ENCODE measurements at places on chromosomes 12 and 14.

DNA sequence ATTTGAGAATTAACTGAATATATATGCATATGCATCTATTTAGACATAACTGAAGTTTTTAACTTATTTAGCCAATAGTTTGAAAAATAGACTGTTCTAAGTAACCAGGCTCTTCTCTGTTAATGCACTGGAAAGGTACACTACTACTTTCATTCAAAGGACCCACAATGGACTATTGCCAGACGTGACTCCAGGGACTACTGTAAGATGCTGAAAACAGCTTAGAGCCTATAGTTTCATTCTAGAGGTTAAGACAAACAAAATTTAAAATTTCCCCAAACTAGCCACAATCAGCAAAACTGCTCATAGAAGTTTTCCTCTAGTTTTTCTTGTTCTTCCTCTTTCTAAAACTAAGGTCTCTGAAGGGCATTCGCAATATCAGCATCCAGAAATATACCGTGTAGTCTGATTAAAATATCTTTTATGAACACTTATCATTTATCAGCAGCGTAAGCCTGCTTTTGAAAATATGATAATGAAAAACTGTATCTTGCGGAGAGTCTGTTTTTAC is 10.4 kb downstream of the APPL2 start:
- no peak for DNase-seq

DNA sequence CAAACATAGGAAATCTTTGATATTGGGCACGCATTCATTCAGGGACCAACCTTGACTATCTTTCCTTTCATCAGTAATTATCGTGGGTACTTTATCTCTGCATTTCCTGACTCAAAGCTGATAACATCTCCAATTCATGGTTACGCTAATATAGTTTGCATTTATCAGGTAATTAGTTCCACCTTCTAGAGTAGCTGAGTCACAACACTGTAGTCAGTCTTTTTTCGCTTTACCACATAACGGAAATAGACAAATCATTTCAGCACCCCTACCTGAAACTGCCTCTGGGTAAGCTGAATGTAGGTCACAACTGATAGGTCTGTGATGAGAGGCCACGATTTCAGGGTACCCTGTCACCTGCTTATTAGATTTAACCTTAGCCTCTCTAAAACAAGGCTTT is 36.7 kb upstream of the IL22 start:
- no peak for DNase-seq

GRCh38 chr14:57317248-57317833 is 48.6 kb downstream of the AP5M1 start:
- DNase-seq, result peak; percentile 71

- DNase-seq, result no peak
Observed at GRCh38 chr12:40439771-40440492, 215.1 kb downstream of the LRRK2 start.

- peak; percentile 94 for DNase-seq
Observed at GRCh38 chr14:96592591-96593386, 90.6 kb downstream of the PAPOLA start.

GRCh38 chr12:69052613-69053408 is 119.8 kb upstream of the CPM start:
- peak; percentile 75 for DNase-seq

DNA sequence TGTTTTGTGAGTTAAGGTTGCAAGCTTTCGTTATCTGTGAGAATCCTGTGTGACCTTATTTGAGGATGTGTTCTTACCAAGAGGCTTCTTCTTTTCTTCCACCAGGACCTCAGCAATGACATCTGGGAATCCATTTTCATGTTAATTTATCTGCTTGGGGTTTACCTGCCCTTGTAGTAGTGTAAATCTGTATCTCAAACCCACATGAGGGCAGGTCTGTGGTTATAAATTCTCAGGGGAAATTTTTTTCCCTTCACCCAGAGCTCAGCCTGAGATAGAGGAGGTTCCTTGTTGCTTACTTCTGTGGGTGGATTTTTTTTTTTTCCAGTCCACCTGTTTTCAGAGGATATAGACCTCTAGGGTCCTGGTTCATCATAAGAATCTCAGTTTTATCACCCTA is 70.8 kb downstream of the AKAP6 start:
- no peak for DNase-seq

- peak; percentile 83 for DNase-seq
Observed at GRCh38 chr12:52798003-52798670, 2.2 kb upstream of the KRT3 start.

DNA sequence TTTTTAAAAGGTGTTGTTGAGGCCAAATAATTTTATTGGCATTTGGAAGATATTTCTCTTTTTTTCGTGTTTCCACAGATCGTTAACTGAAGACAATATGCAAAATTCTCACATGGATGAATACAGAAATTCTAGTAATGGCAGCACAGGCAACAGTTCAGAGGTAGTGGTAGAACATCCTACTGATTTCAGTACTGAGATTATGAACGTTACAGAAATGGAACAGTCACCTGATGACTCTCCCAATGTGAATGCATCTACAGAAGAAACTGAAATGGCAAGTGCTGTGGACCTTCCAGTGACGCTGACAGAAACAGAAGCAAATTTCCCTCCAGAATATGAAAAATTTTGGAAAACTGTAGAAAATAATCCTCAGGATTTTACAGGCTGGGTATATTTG is 11.2 kb downstream of the PRPF39 start:
- no peak for DNase-seq

- DNase-seq, result no peak
Observed at GRCh38 chr14:36243183-36243582, 66.7 kb upstream of the PTCSC3 start.

GRCh38 chr12:77401770-77402081 is 336.4 kb upstream of the E2F7 start:
- no peak for DNase-seq

GRCh38 chr12:43571885-43572284 is 19.9 kb upstream of the ADAMTS20 start:
- no peak for DNase-seq

GRCh38 chr12:9052610-9053009 is 63.1 kb downstream of the A2M start:
- DNase-seq, result no peak

- peak; percentile 83 for DNase-seq
Observed at GRCh38 chr14:59215322-59215721, 26.9 kb downstream of the DAAM1 start.

DNA sequence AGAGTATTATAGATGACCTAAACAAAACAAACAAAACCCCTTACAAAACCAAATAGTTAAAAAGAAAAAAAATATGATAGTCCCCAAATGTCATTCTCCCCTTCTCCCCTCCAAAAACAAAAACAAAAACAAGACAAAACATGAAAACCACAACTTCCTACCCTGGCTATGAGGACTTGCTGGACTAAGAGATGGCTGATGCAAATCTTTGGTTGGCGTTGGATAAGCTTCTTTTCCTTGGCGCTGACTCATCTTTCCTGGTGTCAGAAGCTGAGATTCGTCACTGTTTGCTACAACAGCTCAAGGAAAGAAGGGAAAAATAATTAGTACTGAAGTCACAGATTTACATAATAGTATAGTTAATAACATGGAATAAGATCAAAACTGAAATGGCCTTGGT is 102.5 kb upstream of the BBS10 start:
- DNase-seq, result peak; percentile 56

- DNase-seq, result no peak
Observed at GRCh38 chr14:88470542-88471440, 84.0 kb downstream of the PTPN21 start.

- no peak for DNase-seq
Observed at GRCh38 chr12:55723516-55724225, 3.5 kb downstream of the RDH5 start.

GRCh38 chr12:55733021-55733555 is 4.3 kb upstream of the CD63 start:
- DNase-seq, result no peak

DNA sequence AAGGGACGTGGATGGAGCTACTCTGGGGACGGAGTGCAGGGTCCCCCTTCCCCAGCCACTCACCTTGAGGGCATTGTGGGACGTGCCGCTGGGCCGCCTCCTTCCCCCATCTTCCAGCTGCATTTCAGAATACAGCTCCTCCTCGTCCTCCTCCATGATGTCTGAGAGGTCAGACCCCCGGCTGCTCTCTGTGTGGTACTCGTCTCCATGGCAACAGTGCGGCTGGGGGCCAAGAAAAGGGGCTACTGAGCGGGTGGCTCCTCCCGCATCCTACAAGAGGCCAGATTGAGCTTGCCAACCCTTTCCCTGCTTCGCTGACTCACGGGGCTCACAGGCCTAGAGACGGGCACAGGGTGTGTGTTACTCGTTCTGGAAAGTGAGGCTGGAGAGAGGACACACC is 90.4 kb downstream of the PIWIL1 start:
- DNase-seq, result no peak

DNA sequence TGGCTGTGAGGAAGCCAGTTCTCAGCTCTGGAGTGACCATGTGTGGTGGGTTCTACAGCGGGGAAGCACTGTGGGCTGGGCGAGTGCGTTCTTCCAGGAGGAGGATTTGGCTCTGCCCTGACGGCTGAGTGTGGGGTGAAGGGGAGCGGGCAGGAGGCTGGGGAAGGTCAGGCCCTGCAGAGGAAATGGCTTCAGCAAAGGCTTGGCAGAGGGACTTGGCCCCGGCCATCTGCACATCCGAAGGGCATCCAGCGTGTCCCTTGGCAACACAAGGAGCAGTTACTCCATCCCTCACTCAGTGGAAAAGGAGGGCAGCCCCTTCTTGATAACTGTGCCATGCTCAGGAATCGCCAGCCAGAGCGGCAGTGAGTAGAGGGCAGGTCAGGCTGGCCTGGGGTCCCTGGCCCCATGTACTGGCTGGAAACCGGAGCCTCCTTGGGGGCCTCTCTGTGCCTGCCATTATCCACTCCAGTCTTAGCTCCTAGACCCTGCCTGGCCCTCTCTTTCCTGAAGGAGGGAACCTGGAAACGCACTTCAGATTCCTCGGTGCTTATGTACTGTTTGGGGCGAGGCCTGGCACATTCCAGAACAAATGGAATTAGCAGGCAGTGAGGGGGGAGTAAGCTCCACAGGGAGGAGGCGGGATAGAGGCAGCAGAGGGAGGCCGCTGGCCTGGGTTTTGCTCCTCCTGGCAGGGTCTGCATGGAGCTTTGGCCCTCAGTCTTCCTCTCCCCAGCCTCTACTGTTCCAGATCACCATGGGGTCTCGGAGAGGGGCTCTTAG is 133.6 kb upstream of the NCOR2 start:
- peak; percentile 90 for DNase-seq

- no peak for DNase-seq
Observed at GRCh38 chr14:45261209-45261608, 8.2 kb upstream of the MIS18BP1 start.

- peak; percentile 59 for DNase-seq
Observed at GRCh38 chr12:95574799-95575452, 23.6 kb upstream of the USP44 start.

GRCh38 chr12:116659771-116660481 is 77.9 kb downstream of the SPRING1 start:
- DNase-seq, result no peak

DNA sequence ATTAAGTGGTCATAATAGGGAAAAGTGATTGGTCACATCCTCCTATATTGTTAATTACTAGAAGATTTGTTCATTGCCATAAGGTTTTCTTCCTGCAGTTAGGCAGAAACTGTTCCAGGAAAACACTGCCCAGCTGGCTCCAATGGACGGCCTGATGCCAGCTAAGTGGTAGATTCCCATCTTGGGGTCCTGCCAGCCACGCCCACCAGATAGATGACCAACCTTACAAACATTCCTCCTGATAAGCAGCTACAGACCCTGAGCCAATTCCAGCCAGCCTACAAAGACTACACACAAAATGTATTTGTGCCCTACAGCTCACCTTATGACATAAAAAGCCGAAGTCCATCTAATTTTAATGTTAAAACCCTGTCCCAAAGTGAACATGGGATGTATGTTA is 685.9 kb upstream of the USP15 start:
- DNase-seq, result no peak

DNA sequence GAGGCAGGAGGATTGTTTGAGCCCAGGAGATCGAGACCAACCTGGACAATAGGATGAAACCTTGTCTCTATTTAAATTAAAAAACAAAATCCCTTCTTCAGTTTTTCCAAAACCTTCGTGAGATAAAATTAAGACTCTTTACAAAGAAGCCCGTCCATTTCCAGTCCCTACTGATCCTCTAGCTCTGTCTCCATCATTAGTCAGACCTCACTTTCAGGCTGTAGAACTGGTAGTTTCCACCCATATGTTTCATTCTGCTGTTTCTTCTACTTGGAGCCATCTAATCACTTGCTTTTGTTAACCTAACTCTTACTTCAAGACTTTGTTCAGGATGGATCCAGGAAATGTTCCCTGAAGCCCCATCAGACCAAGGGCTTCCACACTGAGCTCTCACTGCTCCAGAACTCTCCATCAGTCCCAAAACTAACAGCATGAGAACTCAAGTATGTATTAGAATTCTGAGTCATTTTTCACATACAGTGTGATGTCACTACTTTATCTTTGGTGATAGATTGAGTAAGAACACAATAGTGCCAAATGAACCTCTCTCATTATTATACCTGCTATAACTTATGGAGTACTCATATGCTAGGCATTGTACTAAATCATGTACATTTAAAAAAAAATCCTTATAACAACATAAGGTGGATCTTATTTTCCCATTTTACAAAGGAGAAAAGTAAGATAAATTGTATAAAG is 90.8 kb downstream of the PRICKLE1 start:
- peak; percentile 17 for DNase-seq

- DNase-seq, result no peak
Observed at GRCh38 chr12:41234692-41235091, 46.6 kb downstream of the PDZRN4 start.

DNA sequence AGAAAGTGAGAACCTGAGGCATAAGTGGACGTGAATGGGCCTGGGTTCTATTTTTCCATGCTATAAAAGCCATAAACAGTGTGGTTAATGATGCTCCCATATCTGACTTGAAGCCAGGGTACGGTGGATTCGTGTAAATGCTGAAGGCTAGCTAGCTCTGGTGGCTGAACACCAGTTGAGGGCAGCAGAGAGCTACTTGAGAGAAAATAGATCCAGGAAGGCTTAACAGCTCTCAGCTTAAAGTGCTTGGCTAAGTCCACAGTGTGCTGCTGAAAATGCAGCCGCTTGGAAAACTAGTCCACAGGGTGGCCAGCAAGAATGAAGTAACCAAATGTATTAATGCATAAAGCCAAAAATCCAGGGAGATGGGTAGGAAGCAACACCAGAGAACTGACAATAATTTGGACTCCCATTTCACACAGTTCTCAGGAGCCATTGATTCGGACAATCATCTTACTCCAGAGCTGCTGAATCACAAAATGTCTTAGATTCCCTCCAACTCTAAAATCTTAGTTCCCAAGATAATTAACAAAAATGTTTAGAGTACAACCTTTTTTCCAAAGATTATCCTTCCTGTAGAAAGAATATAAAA is 15.0 kb upstream of the FOXG1 start:
- peak; percentile 64 for DNase-seq

DNA sequence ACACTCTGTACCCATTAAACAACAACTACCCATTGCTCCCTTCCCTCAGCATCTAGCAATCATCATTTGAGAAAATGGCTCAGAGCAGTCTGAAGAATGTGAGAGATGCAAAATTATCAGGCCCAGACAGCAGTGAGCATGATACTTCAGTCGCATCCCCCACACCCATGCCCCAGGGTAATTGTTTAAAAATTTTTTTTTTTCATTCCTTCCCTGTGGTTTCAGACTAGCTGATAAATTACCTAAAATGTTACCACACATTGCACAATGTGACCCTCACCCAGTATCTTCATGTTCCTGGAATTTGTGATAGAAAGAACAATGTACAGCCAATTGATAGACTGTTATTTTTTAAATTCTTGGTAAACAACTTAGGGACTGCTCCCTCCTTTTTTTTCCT is 11.3 kb upstream of the USP15 start:
- peak; percentile 31 for DNase-seq

All from AG20443 (cell line).